ENCODE measurements at places on chromosomes 4 and X.

DNA sequence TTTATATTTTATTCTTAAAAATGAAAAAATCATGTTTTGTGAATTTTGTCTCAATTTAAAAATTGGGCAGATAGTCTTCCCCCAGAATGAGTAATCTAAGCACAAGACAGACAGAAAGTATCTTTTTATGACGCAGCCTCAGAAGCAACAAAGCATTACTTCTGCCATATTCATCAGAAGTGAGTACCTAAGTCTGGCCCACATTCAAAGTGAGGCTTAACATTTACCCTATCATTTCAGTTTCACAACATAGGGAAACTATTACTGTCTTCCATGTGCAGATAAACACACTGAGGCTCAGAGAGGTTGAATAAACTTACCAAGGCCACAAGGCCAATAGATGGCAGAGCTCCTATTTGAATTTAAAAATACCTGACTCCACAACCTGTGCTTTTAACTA lies 4.4 kb upstream of the PRDX4 start:
- no peak for DNase-seq

- no peak for DNase-seq
Measured at GRCh38 chr4:153962311-153963039, 173.6 kb upstream of the SFRP2 start.

GRCh38 chr4:7964890-7965662 lies 25.4 kb upstream of the AFAP1 start:
- DNase-seq, result peak; percentile 27

GRCh38 chr4:71411981-71412380 lies 73.2 kb downstream of the SLC4A4 start:
- no peak for DNase-seq

DNA sequence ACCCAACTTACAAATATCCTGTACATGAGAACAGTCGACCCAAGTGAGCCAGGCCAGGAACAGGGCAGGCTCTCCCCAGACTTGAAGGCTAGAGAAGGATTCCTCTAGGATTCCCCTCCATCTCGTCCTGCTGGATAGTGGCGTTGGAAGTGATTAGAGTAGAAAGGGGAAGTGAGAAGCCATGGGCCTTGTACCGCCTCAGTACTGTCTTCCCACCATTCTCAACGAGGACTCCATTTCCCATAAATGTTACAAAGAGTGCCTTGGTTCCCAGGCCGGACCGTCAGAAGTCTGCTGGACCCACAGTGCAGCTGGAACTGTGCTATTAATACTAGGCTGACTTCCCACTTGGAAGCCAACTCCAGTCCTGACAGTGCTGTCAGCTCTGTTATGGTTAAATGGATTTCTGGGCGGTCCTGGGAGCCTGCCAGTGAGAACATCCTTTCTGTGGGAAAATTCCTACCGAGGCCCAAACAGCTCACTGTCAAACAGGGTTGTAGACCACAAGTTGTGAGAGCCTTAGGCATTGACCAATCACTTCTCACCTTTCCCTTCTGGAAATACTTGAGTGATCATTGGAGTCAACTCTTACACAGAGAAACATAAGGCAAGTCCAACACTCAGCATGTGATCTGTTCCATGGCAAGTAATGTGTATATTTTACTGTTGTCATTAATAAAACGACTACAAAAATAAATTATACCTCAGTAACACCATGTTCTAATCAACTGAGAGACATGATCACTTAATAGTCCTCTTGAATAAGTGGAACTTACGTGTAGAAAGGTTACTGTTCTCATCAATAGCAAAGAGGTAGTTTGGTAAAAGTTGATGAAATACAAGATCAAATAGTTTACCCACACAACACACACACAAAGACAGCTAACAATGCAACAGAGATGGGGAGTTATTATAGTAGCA lies 58.4 kb downstream of the AMELX start:
- peak; percentile 2 for DNase-seq

Measured in Kasumi-1 (cell line).